ENCODE measurements at places on chromosomes 12 and 14. TPM values are rescaled to one million over a fixed set of nuclear protein-coding genes. Genes with fewer than 3 reads are reported as not detected.

- no peak for DNase-seq
Measured at GRCh38 chr14:53192052-53192760, 39.1 kb upstream of the DDHD1 start.

DNA sequence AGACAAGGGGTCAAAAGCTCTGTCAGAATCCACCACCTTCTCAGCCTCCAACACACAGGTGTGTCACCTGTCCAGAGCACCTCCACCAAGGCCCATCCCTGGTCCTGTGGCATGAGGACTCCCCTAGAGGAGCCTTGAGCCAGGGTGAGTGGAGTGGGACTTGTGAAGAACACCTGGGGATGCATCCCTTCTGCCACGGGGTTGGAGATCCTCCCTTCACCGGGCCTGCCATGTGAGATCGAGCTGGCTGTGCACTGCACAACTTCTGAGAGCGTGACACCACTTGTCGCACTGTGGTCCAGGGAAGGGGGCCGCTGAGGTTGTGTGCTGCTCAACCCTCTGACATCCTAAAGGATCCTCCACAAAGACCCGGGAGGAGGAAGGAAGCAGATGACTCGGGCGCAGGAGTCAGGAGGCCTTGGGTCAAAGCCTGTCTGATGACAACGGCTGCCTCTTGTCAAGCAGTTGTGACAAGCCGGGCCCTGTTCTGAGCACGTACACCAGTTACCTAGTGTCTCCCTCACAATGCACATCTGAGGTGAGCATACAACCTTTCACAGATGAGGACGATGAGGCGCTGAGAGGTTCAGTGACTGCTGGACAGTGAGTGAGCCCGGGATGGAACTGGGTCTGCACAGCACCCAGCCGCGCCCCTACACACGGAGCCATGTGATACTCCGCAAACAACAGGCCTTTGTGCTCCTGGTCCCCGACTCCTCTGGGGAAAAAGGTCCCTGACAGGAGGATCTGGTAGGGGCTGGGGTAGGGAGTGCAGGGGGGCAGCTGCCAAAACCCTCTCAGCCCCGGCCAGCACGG lies 35.6 kb downstream of the CHGA start:
- DNase-seq: no peak

DNA sequence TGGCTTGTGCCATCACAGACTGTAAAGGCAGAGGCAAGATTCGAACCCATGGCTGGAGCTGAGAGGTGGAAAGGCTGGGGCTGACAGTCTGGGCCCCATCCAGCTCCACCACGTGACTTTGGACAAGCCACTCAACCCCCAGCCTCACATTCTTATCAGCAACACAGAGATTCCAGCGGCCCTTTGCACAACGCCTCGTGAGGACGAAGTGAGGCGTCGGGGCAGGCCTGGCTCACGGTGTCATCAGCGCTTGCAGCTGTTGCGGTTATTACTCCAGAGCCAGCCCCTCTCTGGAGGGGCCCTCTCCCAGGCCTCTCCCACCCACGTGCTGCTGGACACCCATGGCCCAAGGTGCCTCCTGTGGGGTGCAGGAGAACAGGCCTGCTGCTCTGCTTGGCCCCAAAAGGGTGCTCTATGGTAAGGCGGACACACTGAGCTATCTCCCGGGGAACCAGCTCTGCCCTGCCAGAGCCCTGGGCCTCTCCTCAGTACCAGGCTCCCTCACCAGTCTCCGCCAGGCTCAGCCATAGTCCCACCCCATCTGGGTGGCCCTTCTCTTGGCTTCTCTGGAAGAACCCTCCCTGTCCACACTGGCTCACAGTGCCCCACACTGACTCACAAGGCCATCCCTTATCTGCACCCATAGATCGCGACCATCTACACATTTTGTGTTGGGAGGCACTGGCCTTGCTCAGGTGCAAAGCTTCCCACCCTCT lies 21.1 kb downstream of the CHGA start:
- no peak for DNase-seq

DNA sequence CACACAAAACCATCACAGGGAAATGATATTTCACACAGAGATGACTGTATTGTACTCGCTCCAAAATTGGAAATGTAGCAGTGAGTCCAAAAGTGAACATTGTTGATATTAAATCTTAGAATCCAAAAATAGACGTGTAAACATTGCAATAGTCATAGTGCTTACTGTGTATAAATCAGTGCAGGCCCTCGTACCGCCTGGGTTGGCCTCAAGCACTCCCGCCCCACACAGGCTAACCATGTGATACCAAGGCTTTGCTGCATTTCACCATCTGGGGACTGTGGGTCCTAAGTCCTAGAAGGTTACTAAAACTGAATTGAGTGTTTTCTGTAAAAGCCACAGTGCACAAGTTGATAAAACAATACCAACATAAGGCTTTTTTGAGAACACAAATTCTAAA lies 107.3 kb downstream of the PPP2R5E start:
- DNase-seq: peak; percentile 53

Gene MANSC4
- total RNA-seq: not detected

GRCh38 chr12:107058190-107058589 lies 35.2 kb downstream of the CRY1 start:
- DNase-seq: no peak

GRCh38 chr12:109589691-109590245 lies 16.2 kb downstream of the MVK start:
- DNase-seq: no peak

GRCh38 chr12:1927051-1927680 lies 8.7 kb upstream of the CACNA2D4 start:
- no peak for DNase-seq

Gene NUAK1
- total RNA-seq: 2.6 TPM
